ENCODE measurements at places on chromosomes 1 and 21. TPM values are rescaled to one million over a fixed set of nuclear protein-coding genes. Genes with fewer than 3 reads are reported as not detected.
A peak's percentile ranks its signal among the peaks of the same experiment; 100 is the strongest.

DNA sequence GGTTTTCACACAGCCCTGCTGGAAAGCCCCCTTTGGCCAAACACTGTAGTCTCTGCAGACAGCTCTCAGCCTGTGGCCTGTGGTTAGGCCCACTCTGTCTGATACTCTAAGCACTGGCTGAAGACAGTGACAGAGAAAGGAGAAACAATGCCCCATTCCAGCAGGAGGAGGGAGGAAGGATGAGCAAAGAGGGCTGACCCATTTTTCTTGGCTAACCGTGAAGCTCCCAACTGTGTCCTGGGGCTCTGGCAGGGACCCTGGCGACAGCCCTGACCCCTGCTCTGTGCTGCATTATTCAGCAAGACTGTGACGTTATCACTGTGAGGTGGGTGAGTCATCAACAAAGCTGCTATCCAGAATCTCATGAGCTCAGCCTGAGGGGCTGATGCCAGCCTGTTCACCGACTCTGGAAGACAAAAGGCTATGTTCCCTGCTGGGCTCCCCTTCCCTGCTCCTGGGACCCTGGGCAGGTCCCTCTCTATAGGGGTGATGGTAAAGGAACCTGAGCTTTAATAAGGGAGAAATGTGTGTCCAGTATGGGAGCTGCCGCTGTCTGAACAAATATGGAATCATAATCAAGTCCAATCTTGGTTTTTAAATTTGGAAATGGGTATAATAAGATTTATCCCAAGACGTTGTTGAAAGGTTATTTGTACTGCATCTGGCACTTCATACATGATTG is 107.0 kb downstream of the RHOU start:
- DNase-seq, result peak; percentile 32

GRCh38 chr1:110209715-110210603 is at the start of gene KCNC4:
Gene KCNC4, plus strand, starts transcription at chr1:110210314. Its CDS starts 1,186 bp downstream, at chr1:110211500.
- peak; percentile 36 for DNase-seq

GRCh38 chr1:232629250-232630046 is 485 bp downstream of the SIPA1L2 start:
- DNase-seq, result no peak

DNA sequence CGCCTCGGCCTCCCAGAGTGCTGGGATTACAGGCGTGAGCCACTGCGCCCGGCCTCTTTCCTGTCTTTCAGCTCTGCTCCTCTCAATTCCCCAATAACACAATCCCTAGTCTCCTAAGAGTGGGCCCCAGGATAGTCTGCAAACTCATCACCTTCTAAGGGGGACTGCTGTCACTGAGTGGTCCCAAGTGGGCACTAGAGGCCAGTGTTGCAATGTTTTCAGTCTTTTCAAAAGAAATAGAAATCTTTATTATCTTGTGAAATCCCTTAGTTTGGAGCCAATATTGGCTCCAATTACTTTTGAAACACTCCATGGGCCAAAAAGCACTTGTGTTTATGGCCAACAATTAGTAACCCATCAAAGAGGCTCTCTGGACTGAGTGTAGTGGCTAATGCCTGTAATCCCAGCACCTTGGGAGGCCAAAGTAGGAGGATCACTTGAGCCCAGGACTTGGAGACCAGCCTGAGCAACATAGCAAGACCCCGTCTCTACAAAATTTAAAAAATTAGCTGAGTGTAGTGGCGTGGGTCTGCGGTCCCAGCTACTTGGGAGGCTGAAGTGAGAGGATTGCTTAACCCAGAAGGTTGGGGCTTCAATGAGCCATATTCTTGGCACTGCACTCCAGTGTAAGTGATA is 28.6 kb upstream of the ZNF697 start:
- no peak for DNase-seq

DNA sequence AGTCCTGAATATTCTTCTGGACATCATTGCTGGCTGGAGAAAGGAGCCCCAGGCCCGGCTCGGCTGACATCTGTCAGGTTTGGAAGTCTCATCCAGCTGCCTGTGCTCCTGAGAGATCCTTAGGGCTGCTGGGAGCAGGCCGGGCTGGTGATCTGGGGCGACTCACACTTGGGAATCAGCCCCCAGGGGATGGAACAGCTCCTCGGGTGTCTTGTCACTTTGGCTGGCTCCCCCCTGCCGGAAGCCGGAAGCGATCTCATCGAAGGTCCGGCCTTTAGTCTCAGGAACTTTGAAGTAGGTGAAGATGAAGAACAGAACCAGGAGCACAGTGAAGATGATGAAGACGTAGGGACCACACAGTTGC is 31.8 kb downstream of the SLC2A1 start:
- no peak for DNase-seq

DNA sequence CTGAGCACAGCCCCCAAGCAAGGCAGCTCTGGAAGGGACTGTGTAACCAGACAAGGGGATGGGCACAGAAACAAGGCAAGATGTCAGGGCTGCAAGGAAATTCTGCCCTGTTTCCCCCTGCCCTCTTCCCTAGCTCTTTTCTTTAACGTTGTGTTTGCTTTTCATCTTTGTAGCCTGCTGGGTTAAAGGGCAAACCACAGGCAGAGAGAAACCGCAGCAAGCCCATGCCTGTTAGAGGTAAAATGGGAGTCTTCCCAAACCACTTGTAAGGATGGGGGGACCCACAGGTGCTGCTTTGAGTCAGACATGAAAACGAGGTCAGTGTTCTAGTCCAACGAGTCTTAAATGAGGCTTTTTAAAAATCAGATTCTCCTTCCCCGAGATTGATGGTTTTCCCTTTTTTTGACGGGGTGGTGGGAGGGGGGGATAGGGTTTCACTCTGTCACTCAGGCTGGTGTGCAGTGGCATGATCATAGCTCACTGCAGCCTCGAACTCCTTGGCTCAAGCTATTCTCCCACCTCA is 13.3 kb downstream of the TGFBR3 start:
- no peak for DNase-seq

- no peak for DNase-seq
Observed at GRCh38 chr1:79497193-79497773, 490.8 kb upstream of the ADGRL4 start.

GRCh38 chr1:100100202-100100601 is 32.5 kb downstream of the SASS6 start:
- DNase-seq, result peak; percentile 44

GRCh38 chr1:150281221-150281757 is 1.1 kb upstream of the CIART start:
- no peak for DNase-seq

DNA sequence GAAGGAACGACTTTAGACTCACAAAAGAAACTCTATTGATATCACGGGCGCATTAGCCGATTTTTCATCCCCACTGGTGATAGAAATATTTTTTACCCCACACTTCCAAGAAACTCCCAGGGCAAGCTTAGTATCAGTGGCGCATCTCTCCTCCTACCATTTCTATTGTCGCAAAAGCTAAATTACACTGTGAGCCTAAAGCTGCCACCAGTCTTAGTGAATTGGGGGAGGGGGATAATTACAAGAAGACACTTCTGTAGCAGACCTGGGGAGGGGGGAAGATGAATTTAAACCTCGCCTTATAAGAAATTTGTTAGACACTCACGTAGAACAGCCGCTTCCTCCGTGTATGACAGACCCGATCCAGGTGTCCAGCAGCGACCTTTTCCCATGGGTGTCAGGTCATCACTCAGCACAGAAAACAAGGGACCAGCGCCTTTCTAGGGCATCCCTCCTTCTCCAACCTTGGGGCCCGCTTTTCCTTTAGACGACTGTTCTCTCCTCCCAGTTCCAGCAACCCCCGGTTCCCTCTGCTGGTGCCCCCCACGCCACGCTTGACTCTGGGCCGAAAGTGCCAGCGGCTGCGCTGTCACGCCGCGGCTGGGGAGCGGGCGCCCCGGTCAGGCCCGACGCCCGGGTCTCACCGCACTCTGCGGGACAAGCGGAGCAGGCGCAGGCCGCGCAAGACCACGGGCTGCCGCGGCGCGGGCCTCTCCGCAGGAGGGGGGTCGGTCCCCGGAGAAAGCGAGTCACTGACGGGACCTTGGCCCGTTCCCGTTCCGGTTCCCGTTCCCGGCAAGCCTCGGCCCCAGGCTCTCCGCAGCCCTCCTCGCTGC is 821 bp downstream of the PHC2 start:
- DNase-seq, result no peak

DNA sequence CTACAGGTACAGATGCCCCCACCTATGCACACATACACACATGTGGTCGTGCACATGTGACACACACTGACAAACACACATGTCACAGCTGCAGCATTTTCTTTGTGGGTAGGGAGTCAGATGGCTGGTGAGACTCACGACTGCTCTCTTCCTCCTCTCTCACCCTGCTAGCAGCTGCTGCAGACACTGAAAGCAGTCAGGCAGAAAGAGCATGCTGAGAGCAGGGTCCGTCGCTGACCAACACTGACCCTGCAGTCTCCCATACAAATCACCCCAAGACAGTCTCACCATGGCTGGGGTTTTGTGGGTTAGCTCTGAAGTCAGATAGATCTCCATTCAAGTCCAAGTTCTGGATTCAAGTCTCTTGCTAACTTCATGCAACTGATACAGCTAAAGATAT is 188.3 kb downstream of the ASTN1 start:
- DNase-seq, result no peak

- no peak for DNase-seq
Observed at GRCh38 chr21:25772686-25773085, 37.9 kb downstream of the GABPA start.

- no peak for DNase-seq
Observed at GRCh38 chr1:117594261-117594990, 11.4 kb upstream of the TENT5C start.

GRCh38 chr1:188065917-188066316 is 1237.2 kb downstream of the PLA2G4A start:
- no peak for DNase-seq

GRCh38 chr1:167090314-167090942 is at the start of gene GPA33:
Gene GPA33, minus strand, starts transcription at chr1:167090377. Its CDS starts 90 bp downstream, at chr1:167090287.
- no peak for DNase-seq

- no peak for DNase-seq
Observed at GRCh38 chr1:225847610-225848009, 34.6 kb downstream of the TMEM63A start.

AGMAT gene
- polyA plus RNA-seq, result 1.2 TPM

OLIG1 gene
- not detected for polyA plus RNA-seq

IGSF3 gene
- polyA plus RNA-seq, result 0.10 TPM

MFN2 gene
- 47.5 TPM for polyA plus RNA-seq

HLCS gene
- 16.9 TPM for polyA plus RNA-seq

PCBP3 gene
- polyA plus RNA-seq, result 2.1 TPM

KDM5B gene
- polyA plus RNA-seq, result 39.6 TPM

IGFN1 gene
- not detected for polyA plus RNA-seq

All from BJ (cell line).